ENCODE measurements at places on chromosomes 2 and 18.

DNA sequence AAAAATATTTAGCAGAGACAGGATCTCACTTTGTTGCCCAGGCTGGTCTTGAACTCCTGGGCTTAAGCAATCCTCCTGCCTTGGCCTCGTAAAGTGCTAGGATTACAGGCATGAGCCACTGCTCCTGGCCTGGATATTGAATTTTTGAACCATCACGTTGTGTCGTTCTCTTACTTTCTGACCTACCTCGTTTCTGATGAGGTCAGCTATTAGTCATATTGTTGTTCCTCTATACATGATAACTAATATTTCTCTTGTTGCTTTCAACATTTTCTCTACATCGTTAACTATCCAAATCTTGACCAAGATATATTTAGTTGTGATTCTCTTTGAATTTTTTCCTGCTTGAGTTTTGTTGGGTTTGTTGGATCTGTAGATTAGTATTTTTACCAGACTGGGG lies 541.3 kb upstream of the SOX11 start:
- DNase-seq, result no peak

- DNase-seq, result no peak
These were observed 272.5 kb upstream of the PXDN start for GRCh38 chr2:2016651-2017311.

- DNase-seq, result no peak
These were observed 1603.8 kb upstream of the ACVR2A start for GRCh38 chr2:146241023-146241422.

GRCh38 chr18:56306797-56307196 lies 331.6 kb downstream of the TXNL1 start:
- DNase-seq, result no peak

DNA sequence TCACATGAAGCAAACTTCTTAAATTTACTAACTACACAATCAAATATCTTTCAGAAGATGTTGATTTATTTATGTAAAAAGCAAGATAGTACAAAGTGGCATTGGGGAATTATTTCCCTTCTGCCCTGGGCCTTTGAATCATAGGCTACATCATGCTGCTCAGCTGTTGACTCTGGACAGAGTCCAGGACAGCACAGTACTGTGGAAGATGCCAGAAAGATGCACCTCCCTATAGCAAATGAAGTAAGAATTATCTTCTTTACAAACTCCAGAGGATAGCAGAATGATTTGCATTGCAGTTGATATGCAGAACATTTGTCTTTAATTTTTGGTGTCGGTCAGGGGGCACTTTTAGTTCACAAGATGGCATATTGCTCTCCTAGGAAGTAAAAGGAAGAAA lies 1354.5 kb upstream of the ZEB2 start:
- no peak for DNase-seq

GRCh38 chr2:49404108-49404507 lies 249.8 kb upstream of the FSHR start:
- no peak for DNase-seq

DNA sequence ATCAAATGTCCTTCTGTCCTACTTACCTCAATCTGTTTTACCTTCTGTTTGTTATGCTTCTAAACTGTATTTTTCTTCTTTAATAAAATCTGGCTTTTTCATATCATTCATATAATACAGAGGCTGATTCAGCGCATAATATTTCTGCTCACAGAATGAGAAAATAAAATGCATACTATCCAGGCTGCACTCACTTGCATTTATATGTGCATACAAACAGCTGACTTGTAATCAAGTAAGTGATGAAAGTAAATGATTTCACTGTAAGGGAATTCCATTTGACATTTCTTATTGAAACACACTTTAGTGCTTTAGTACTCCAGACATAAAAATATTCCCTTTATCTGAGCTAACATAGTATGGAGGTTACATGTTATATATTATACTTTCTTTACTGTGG lies 75.3 kb upstream of the PROKR1 start:
- DNase-seq, result no peak
